ENCODE measurements at places on chromosomes 13 and 19.

DNA sequence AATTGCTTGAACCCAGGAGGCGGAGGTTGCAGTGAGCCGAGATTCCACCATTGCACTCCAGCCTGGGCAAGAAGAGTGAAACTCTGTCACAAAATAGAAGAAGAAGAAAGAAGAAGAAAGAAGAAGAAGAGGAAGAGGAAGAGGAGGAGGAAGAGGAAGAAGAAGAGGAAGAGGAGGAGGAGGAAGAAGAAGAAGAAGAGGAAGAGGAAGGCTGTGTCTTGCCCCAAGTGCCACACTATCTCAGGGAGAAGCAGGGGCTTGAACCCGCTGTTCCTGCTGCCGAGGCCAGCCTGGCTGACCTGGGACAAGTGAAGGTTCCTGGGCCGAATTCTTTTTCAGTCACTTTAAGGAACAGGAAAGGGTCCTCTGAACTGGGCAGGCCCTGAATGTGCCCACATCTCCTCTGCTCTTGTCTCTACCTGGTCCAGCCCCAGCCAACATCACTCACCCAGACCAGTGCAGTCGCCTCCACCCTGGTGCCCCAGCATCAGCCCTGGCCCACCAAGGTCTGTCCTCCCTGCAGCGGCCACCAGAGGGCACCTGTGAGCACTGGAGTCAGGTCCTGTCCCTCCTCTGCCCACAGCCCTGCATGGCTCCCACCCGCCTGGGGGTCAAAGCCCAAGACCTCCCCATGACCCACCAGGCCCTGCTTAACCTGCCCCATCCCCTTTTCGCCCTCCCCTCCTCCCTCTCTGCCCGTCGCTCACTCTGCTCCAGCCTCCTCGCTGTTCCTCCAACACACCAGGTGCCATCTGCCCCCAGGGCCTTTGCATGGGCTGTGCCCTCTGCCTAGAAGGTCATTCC, 20.0 kb downstream of the TICAM1 start:
- peak; percentile 74 for DNase-seq

GRCh38 chr19:35797663-35798062, 15.0 kb downstream of the PRODH2 start:
- DNase-seq = peak; percentile 60

- DNase-seq = no peak
These were observed 10.6 kb downstream of the PLPP2 start for GRCh38 chr19:280541-281009.

- DNase-seq = no peak
These were observed 398.9 kb downstream of the IRS2 start for GRCh38 chr13:109387471-109387870.

GRCh38 chr19:3041327-3041726, 12.2 kb upstream of the TLE2 start:
- DNase-seq = no peak

DNA sequence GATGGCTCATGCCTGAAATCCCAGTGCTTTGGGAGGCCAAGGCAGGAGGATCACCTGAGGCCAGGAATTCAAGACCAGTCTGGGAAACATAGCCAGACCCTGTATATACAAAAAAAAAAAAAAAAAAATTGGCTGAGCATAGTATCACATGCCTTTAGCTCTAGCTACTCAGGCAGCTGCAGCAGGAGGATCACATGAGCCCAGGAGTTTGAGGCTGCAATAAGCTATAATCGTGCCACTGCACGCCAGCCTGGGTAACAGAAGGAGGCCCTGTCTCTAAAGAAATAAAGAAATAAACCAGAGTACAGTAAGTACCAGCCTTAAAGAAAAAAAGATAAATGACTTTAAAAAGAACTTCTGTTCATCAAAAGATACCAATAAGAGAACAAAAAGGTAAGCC, 52.9 kb downstream of the FAM124A start:
- peak; percentile 57 for DNase-seq

- no peak for DNase-seq
These were observed 3.0 kb upstream of the GRAMD1A start for GRCh38 chr19:34997071-34997617.

DNA sequence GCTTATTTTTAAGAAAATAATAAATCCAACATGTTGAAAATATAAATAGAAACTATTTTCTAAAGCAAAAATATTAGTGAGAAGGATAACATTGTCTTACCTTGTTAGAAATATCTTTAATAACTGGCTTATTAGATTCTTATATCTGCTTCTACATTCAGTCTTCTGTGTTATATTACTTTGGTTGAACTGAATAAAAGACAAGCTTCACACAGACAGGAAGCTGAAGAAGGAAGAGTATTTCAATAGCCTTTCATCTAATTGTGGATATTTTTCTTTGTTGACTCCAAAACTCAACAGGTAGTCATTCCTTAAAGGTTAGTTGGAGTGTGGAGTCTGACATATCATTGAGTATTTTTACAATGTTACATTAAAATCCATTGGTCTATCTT, 10.9 kb downstream of the SETDB2 start:
- no peak for DNase-seq

DNA sequence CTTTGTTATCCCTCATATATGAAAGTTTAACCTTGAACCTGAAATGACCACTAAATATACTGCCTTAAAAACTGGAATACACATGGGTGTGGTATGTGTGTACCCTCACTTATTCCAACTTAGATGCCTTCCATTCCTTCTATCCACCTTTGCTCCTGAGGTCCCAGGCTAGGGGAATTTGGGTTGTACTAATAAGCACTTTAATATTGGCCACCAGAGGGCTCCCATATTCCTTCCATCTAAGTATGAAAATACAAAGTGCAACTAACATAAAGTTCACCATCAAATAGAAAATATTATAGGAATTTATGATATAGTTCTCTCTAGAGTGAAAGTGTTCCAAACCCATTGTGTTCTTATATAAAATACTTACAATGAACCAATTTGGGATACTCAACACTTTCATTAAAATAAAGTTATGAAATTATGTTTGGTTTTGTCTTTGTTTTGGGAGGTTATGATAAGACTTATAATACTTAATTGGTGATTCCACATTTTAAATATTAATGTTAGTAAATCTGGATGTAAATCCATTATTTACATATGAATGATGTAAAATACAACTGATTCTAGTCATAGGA, 62.3 kb downstream of the ITGBL1 start:
- peak; percentile 64 for DNase-seq

DNA sequence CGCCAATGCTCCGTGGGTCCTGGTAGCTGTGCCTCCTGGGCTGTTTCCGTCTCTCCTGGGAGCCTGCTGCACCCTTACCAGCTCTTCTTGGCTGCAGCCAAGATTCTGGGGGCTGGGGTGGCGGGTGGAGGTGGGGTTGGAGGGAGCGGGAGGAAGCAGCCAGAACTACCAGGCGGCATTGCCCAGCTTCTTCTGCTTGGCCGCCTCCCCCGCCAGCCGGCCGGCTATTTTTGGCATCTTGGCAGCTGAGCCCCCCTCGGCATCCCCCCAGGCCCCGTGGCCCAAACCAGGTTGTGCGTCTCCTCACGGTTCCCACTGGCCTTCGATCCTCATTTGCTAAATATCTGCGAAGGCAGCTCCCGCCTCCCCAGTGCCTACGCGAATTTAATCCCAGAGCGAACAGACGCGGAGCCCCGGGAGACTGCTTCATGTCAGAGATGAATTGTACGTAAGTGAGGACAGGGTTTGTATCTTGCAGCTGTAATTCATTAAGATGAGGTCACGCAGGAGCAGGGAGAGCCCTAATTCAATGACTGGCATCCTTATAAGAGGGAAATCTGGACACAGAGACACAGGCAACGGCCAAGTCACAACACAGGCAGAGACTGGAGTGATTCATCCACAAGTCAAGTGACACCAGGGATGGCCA, 12.8 kb upstream of the PEAK3 start:
- DNase-seq = peak; percentile 50

- peak; percentile 41 for DNase-seq
These were observed 35.2 kb upstream of the GRTP1 start for GRCh38 chr13:113398963-113399754.

GRCh38 chr19:50341091-50341564, 12.0 kb upstream of the KCNC3 start:
- no peak for DNase-seq

DNA sequence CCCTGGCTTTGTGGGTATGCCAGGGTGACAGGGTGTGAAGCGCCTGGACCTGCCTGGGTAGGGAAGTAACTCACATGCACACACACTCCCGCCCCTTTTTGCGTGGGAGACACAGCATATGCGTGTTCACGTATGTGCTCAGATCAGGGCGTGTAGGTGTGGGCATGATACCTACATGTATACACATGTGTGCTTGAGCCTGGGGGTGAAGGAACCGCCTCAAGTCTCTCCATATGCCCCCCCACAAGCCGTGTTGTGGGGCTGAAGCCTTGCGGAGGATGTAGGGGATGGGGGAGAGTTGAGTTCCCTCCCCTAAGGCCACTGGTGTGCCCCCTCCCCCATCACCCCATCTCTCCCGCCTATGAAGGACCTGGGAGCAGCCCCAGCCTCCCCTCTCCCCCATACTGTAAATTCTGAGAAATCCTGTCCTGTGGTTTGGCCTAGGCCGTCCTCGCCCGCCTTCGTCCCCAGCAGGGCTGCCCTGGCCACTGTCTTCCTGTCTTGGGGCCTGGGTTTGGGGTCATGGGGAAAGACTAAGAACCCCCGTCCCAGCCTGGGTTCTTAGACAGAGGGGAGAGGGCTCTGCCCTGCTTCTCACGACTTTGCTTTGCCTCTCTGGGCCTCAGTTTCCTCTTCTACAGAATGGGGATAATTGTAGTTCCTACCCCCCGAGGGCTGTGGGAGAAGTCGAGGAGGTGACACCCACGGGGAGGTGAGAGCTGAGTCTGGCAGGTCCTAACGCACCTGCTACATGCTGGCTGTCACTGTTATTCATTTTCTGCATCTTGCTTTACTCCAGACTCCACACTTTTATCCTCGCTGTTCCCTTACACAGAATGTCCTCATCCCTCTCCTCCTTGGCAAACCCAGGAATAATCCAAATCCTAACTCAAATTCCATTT, 14.3 kb downstream of the ACTL9 start:
- no peak for DNase-seq

- no peak for DNase-seq
These were observed 47.6 kb downstream of the CEP89 start for GRCh38 chr19:32924200-32924599.

GRCh38 chr13:64551755-64552154, 2678.4 kb downstream of the PCDH9 start:
- DNase-seq = no peak

- DNase-seq = peak; percentile 34
These were observed 51.8 kb downstream of the CCDC70 start for GRCh38 chr13:51913421-51914136.

DNA sequence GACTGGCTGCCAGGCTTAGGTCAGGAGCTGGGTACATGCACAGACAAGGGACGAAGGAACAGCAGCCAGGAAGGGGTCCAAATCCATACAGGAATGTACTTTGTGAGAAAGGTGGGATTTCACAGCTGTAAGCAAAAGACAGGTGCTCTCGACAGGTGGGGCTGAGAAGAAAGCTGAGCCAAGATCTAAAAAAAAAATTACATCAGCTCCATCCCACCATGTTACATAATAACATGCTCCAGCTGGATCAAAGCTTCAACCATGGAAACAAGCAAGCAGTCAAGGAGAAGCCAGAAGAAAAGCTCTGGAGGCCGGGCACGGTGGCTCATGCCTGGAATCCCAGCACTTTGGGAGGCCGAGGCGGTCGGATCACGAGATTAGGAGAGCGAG, 8.0 kb downstream of the UBXN6 start:
- no peak for DNase-seq

GRCh38 chr19:56350416-56351045, 35.9 kb upstream of the ZSCAN5A start:
- peak; percentile 3 for DNase-seq

DNA sequence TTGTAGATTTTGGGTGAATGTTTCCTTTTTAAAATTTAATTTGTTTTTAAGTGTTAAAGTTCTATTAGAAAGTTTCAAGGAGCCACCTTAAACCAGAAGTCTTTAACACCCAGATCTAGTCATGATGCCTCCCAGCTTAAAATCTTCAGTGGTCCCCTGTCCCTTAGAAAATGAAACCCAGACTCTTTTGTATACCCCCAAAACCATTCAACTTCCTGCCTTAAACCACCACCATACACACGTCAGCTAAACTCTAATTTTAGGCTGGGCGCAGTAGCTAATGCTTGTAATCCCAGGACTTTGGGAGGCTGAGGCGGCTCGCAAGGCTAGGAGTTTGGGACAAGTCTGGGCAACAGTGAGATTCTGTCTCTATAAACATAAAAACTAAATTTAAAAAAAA, 37.9 kb downstream of the N4BP2L1 start:
- no peak for DNase-seq

DNA sequence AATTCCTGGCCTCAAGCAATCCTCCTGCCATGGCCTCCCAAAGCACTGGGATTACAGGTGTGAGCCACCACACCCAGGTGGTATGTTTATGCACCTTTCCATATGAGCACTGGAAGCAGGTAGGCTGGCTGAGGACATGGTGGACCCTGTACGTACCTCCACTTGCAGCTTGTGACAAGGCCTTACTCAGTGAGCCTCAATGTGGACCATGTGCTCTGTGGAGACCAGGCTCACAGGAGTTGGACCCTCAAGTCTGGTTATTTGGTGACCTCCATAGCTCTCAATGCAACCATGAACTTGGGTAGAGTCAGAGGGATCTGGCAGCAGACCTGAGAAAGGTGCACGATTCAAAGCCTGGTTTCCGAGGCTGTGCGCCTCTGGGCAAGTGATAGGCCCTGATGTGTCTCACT, 5.5 kb downstream of the ACP4 start:
- no peak for DNase-seq

DNA sequence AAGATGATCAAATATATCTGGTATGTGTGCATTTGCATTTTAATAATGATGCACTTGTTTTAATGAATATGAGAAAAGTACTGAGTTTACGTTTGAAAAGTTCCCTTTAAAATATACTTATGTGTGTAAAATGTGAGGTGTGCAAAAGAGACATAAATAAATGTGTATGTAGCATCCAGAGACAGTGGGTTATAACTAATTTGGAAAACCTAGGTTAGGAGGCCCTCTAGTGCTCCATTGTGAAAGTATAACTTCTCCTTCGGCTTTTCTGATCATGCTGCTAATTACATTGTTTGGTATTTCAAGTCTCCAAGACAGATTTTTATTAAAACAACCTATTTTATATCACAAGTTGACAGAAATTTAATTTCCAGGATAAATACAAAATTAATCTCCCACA, 30.1 kb downstream of the SCEL start:
- peak; percentile 62 for DNase-seq

- no peak for DNase-seq
These were observed 3.1 kb downstream of the BCAT2 start for GRCh38 chr19:48807590-48808308.
